Esophagus squamous epithelium (tissue), 5 donors: ENCODE measurements at places on chromosomes 2 and 18.

DNA sequence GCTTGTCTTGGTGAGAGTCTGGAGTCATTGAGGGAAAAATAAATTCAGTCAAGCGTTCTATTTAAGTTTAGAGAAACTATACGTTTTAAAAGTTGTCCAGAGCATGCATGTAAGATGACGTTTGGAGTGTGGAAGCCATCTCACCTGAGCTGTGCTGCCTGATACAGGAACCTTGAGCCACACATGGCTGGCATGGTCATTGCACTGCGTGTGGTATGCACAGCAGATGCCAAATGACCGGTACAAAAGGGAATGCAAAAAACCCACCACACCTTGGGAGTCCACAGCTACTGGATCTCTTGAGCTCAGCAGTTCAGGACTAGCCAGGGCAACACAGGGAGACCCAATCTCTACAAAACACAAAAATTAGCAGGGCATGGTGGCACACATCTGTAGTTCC lies 4.3 kb downstream of the MZT2B start:
- DNase-seq: no peak

DNA sequence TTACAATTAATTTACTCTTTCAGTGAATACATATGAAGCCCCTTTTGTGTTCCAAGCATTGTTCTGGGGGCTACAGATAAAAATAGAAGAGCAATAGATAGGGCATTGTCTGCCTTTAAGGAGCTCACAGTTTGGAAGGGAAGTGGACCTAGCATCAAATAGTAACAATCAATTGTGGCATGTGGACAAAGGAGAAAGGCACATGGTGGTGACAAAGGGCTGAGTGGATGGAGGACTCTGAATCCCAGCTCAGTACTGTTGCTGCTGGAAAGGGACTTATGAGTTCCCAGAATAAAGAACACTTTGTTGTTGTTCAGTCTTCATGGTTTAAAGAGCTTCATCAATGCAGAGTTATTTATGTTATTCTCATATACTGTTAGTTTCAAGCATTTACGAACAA lies 217.7 kb downstream of the HRH4 start:
- DNase-seq: no peak

DNA sequence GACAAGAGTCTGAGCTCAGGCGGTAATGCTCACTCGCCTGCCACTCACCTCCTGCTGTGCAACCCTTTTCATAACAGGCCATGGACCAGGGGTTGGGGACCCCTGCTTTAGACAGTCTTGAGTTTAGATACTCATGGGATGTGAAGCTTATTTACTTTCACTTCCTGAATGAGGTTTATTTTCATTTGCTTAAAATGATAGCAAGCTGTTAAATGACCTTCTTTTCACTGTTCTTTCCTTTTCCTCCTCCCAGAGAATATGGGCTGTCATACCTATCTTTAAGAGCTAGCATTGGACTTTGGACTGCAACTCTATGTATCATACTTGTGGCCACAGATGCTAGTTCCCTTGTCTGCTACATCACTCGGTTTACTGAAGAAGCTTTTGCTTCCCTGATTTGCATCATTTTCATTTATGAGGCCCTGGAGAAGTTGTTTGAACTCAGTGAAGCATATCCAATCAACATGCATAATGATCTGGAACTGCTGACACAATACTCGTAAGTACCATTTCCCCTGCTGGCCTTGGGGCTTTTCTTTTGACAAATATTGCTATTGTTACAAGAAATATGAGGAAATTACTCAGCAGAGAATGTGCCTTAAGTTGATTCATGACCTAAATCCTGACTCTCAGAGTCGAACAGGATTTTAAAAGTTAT lies 168.5 kb downstream of the DPP4 start:
- no peak for DNase-seq

DNA sequence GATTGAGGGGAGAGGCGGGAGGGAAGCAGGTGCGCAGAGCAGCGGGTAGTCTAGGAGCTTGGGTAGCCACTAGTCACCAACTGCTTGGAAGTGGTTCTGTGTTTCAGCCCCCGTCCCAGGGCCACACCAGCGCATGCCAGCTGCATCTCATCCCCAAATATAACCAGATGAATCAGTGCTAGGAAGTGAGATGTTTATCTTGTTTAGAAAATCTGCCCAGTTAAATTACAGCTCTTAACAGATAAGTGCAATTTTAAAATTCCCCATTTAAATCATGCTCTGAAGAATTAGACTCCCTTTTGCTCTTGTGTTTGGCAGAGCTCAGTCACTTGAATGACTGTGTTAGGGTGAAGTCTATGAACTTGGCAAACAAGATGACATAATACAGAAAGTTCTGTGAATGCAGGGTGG lies 193.8 kb downstream of the SEPTIN10 start:
- no peak for DNase-seq

GRCh38 chr18:58674863-58675472 lies 3.7 kb downstream of the MALT1 start:
- no peak for DNase-seq

DNA sequence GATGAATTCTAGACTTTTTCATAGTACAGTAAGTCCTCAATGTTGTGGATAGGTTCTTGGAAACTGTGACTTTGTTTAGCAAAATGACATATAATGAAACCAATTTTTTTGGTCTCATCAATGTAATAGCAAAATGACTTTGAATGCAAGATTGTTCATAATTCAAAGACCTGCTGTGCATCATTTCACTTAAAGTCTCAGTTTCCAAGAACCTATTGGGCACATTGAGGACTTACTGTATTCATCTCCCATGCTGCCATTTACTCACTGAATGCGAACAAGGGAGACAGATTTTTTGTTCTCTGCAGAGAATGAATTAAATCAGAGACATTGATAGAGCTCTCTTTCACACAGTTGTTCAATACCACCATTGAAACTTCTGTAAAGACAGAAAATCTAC lies 153.6 kb downstream of the TRABD2A start:
- no peak for DNase-seq

DNA sequence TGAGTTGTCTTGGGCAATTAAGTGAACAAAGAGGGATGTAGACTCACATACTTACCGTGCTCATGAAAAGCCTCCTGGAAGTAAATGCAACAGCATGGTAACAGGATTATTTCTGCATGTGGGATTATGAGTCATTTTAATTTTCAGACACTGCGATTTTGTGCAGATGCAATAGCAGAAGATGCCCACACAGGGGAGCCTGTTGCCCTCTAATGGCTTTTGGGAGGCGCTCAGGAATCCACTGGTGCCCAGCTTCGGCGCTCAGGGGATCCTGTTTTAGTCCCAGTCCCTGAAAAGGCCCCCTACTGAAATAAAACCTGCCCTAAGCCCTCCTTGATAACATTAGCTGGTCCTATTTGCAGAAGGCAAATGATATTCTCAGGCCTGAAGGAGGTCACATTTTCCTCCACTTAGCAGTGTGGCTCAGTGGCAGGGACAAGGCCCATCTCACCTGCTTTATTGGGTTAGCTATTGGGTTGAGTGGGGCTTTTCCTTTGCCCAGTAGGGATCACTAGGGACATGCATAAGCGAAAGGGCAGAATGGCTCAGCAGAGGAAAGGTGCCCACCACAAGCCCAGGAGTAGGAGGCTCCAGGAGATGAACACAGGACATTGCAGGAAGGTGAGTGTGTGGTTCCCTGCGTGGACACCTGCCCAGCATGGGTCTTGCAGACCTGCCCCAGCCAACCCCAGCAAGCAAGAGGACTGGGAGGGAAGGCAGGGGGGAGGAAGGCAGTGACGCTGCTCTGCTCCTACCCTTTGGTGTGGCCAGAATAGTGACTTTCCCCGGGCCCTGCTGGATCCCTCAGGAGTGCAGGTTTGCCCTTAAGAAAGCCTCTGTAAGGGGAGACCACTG lies 26.5 kb upstream of the KCNS3 start:
- DNase-seq: no peak

- DNase-seq: no peak
Measured at GRCh38 chr2:231573698-231574421, 18.8 kb upstream of the TEX44 start.

GRCh38 chr2:151922845-151923666 lies 94.8 kb upstream of the ARL5A start:
- peak; percentile 7 for DNase-seq

DNA sequence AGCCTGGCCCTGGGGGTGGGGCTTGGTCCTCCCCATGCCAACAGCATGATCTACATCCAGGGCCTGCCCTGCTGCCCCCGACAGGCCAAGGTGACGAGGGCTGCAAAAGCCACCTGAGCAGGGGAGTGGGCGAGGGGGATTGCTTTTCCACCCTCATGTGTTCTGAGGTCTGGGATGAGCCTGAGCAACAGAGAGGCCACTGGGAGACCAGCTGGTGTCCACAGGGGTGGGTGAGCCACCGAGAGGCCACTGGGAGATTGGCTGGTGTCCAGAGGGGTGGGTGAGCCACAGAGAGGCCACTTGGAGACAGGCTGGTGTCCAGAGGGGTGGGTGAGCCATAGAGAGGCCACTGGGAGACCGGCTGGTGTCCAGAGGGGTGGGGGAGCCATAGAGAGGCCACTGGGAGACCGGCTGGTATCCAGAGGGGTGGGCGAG lies 147.4 kb upstream of the GPC1 start:
- no peak for DNase-seq

GRCh38 chr2:96769814-96770213 lies 9.1 kb downstream of the CNNM4 start:
- DNase-seq: no peak

- DNase-seq: no peak
Measured at GRCh38 chr18:53991805-53992204, 232.7 kb downstream of the MBD2 start.

- no peak for DNase-seq
Measured at GRCh38 chr2:59674100-59674499, 879.4 kb downstream of the BCL11A start.

DNA sequence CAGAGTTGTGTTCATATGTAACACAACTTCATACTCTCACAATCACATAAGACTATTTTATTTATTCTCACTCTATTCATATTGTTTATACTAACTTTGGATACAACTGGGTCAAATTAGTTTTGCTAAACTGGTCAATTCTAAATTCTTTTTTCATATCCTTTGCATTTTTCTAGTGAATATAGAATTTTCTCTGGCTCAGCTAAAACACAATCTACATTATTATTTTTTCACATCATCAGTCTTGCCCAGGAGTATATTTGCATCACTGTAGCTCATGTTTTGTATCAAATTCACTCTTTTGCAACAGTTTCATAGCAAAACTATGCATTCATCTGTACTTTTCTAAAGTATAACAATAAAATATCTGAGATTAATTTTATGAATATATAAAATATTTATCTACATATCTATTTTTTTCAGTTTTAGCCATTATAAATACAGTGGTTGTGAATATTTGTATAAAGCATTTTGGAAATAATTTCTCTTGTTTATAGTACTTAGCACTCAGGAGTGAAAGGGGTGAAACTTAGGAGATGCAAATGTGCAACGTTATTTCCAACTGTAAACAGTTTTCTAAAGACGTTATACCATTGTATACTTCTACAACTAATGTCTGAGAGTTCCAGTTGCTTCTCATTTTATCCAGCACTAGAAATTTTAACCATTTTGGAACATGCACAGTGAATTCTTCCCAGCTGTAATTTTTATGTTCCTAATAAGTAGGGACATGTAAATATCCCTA lies 854.6 kb downstream of the CBLN2 start:
- DNase-seq: no peak

- no peak for DNase-seq
Measured at GRCh38 chr2:121591199-121591598, 58.1 kb downstream of the CLASP1 start.

- DNase-seq: no peak
Measured at GRCh38 chr2:119236796-119237195, 13.2 kb downstream of the STEAP3 start.
